ENCODE measurements at places on chromosomes 5 and 9.
A peak's percentile ranks its signal among the peaks of the same experiment; 100 is the strongest.

DNA sequence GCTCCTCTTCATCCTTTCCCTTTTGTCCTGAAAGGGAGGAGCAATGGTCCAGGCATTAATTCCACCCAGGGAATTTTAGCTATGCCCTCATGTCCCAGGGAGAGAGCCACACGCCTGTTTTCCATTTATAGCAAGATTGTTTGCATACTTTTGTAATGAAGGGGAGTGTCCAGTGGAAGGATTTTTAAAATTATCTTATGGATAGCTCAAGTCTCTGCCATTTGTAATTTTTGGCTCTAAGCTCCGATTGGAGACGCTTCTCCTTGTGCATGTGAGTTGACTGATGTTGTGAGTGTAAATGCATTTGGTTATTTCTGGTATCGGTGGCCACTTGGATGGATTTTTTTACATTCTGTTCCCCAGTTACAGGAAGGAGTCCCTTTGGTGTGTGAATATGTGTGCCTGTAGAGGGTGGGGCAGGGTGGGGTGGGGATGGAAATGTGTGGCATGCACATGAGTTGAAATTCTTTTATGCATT lies 7.2 kb upstream of the RPL26L1 start:
- DNase-seq, result no peak

- DNase-seq, result no peak
Measured at GRCh38 chr5:63262185-63262981, 683.8 kb downstream of the LRRC70 start.

DNA sequence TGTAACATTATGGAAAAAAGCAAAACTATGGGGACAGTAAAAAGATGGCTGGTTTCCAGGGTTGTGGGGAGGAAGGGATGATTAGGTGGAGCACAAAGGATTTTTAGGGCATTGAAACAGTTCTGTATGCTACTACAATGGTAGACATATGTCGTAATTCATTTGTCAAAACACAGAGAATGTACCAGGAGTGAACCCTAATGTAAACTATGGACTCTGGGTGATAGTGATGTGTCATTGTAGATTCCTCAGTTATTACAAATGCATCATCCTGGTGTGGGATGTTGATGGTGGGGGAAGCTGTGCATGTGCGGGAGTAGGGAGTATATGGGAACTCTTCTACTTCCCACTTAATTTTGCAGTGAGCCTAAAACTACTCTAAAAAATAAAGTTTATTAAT lies 135.0 kb upstream of the GABRP start:
- no peak for DNase-seq

DNA sequence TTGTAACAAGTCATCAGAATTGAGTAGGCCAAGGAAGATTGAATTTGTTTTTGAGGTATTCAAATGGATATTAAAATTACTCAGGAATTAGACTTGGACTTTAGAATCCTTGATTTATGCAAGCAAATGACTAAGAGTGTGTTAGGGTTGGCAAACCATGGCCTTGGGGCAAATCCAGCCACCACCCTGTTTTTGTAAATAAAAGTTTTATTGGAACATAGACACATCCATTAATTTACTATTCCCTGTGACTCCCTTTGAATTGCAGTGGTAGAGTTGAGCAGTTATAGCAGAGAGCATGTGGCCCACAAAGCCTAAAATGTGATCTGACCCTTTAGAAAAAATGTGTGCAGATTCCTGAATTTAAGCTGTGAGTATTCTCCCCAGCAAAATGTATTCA lies 115.6 kb downstream of the WDR70 start:
- no peak for DNase-seq

DNA sequence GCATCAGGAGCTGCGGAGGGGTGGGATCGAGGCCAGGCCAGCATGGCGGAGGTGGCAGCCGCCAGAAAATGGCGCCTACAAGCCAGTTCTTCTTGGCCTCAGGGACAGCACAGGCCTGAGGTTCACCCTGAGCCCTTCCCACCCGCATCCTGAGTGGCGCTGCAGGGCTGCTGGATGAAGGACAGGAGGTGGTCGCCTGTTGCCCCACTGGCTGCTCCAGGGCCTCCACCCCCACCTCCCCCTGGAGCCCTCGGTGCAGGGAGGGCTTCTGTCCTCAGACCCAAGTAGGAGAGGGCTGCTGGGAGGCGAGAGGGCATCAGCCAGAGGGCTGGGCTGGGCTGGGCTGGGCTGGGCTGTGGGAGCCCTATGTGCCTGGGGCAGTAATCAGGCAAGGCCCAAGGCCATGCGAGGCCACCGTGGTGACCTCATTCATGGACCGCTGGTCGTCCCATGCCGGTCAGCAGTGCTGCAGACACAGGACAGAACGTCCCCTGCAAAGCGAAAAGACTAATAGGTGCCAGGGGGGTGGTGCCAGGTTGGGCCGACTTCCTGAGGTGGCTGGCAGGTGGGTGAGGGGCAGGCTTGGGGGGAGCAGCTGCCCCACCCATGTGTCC lies 13.8 kb downstream of the GPSM1 start:
- DNase-seq, result peak; percentile 84

DNA sequence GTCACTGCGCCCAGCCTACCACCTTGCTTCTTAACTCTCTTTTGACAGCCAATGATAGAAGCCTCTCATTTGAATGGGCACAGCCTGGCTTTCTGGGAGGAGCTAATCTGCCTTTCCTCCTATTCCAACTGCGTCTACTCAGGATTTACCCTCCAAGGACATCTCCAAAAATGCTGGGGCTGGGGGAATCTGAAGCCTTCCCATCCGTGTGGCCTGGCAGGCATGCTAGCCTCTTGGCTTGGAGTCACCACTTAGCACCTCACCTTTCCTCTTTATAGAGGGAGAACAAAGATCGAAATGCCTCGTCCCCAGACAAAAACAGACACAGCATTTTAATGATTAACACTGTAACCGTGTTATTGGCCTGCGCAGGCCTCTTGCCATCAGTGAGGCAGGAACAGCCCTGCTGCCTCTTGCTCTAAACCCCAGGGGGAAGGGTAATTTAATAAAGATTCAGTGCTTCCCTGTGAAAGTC lies 108.2 kb upstream of the KLF4 start:
- no peak for DNase-seq

- no peak for DNase-seq
Measured at GRCh38 chr5:74396913-74397622, 243.5 kb downstream of the ENC1 start.

DNA sequence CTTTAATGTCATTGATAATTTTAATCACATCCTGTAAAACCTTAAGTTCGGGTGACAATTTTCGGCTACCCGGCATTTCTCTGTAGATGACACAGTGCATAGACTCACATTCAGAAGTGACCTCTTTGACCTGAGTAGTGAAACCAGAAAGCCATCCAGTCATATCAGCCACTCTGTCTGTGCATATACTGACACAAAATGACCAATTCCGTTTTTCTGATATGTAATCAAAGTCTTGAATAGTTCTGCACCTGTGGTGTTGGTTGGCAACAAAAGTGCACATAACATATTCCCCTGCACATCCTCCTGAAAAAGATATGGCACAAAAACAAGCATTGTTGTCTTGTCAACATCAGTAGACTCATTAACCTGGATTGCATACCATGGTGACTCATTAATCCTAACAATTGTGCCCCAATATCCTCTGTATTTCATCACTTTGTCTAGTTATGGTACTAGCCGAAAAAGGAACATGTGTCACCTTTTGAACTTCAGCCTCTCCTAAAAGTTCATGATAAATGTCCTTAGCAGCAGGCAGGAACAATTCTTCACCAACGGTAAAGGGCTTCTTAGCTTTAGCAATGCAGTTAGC lies 4.6 kb upstream of the HNRNPA0 start:
- DNase-seq, result no peak

- DNase-seq, result no peak
Measured at GRCh38 chr9:38415856-38416255, 8.4 kb downstream of the IGFBPL1 start.

DNA sequence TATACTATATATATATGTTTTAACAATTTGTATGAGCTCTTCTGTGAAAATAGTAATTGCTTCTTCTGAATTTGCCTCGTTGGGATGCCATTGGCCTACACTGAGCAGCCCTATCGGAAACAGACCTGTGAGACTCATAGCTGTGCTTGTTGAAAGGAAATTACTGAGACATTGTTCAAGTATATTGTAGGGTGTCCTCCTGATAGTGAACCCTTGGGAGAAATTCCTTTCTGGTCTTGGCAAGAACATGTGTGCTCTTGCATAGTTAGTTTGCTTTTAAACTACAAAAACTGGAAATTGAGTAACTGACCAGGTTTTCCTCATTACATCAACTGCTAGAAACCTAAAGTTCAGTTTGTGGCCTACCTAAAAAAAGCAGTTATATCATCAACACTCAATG lies 160.9 kb downstream of the LURAP1L start:
- no peak for DNase-seq

DNA sequence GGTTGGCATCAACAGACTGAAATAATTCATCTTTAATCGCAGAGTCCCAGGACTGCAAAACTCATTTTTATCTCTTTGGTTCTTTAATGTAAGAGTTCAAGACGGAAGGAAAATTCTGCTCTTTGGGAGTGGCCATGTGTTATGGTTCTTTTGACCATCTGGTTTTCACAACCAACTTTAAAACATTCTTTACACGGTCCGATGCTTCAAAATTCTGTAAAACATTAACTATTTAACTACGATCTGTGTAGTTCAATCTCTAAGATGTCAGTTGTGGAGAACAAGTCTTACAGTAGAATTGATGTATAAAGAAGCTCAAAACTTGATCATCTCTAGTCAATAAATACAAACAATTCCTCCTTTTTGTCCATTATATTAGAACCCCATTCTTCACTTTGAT lies 83.0 kb downstream of the CMYA5 start:
- no peak for DNase-seq

DNA sequence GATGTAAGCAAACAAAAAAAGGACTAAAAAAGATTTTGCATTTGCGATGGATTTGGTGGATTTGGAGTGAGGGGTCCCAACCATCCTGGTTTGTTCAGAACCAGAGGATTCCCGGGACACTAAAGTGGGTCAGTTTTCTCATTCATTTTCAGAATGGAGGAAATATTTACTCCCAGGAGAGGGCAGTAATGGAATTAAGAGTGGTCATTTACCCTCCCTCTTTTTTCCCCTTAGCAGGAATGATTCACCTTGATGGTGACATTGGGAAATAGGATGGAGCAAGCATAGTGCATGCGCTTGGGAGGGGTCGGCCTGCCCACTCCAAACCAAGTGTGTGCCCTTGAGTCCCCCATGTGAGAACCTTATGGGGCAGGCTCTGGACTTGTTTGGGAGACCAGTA lies 164.2 kb upstream of the PUM3 start:
- no peak for DNase-seq

DNA sequence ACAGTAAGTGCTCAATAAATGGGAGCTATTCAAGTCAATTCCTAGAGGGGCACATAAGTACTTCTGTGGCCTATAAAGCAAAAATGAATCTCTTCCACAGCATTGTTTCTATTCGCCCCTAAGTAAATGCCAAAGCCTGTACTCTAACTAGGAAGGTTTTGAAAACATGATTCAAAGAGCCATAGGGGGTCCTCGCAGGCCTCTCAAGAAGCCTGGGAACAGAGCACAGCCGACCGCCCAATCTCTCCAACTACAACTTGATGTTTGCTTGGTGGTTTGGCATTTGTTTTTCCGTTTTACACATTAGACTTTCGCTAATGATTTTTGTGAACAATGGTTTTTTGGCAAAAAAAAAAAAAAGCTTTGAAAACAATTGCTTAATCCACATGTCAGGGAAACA lies 19.4 kb downstream of the EFNA5 start:
- DNase-seq, result no peak

DNA sequence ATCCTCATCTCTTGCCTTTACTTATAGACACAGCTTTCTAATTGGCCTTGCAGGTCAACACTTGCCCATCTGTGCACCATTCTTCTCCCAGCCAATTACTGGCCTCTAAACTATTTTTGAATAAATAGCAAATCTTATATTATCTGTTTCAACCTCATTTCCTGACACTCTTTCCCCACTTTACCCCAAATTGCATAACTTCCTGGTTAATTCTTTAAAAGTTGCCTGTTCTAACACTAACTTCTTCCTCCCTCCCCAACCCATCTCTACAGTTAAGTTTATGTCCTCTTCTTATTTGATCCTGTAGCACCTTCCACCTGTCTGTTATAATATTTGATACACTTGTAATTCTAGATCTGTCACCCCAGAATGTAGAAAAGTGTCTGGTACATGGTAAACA lies 372.1 kb downstream of the PDE4D start:
- DNase-seq, result no peak

DNA sequence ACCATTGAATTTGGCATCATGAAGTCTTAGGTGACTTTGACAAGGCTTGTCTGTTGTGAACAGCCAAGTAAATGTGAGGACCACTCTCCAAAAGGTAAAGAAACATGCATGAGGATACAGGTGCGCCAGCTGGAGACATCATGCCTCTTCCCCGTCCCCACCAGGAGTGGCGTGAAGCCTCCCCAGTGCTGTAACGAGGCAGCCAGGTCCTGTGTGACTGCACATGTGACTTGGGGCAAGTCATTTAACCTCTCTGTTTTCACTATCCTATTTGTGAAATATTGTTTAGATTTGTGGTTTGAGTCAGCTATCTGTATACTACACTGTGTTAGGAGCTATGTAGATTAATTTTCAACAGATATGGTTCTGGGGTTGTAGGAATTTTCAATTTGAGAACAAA lies 65.0 kb downstream of the DOCK8 start:
- DNase-seq, result no peak

DNA sequence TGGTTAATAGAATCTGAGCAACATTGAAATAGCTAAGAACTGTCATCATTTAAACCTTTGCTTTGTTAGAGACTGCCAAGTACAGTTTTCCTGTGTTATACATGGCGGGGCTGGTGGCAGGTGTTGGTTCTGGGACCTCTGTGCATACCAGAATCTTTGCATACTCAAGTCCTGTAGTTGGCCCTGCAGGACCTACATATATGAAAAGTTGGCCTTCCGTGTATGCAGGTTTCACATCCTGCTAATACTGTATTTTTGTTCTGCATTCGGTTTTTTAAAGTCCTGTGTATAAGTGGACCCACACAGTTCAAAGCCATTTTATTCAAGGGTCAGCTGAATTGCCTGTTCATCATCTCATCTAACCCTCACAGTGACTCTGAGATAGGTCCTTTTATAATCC lies 36.4 kb downstream of the LARP1 start:
- DNase-seq, result no peak

DNA sequence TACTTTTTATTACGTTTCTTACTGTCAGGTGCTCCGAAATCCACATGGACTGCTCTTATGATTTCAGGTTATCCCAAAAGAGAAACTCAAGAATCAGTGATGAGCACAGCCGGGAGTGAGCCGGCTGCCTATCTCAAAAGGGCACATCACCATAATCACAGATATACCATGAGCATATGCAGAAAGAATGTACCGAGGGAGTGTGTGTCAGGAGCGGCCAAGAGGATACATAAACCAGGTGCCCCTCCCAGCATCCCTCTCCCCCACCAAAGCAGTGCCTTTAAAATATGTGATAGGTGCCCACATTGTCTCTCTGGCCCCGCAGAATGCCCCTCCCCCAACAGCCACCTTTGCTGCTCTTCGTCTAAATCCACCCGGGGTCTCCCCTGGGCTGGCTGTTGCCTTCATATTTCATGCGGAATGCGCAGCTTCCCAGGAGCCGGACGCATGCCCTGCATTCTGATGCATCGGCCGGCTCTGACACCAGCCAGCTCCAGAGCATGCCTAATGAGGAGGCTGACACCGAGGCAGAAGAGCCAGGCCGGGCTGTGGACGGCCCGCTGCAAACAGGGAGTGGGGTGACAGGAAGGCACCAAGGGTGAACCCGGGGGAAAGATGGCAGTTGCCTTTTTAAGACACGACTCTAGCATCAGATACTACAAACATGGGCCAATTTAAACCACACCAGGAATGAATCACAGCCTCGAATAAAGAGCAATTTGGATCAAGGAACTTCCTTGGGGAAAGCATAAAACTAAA lies 652.3 kb downstream of the BNC2 start:
- DNase-seq, result no peak

- no peak for DNase-seq
Measured at GRCh38 chr5:127561254-127561653, 43.8 kb downstream of the PRRC1 start.

Data from left ventricle myocardium superior (tissue), 1 donor.